Kidney epithelial cell (primary cell): ENCODE measurements at places on chromosomes 3 and 15. TPM values are rescaled to one million over a fixed set of nuclear protein-coding genes. Genes with fewer than 3 reads are reported as not detected.

CAMKV gene
- not detected in 2 replicates for total RNA-seq

MAPKAPK3 gene
- 61.1 and 66.2 TPM in 2 replicates for total RNA-seq

PRTG gene
- total RNA-seq = 7.9 and 9.4 TPM in 2 replicates

CORO2B gene
- total RNA-seq = 17.9 and 19.8 TPM in 2 replicates

NUTM1 gene
- not detected in 2 replicates for total RNA-seq

MEGF11 gene
- total RNA-seq = 0.55 and 0.63 TPM in 2 replicates

MAGEL2 gene
- total RNA-seq = 0.88 and 1.4 TPM in 2 replicates

P2RY12 gene
- total RNA-seq = not detected in 2 replicates

SPINK8 gene
- not detected in 2 replicates for total RNA-seq

EHHADH gene
- total RNA-seq = 5.9 and 9.0 TPM in 2 replicates

EBLN2 gene
- total RNA-seq = 1.1 and 3.1 TPM in 2 replicates

MUC4 gene
- 6.9 and 10.4 TPM in 2 replicates for total RNA-seq

SERPINI2 gene
- not detected in 2 replicates for total RNA-seq

GRK7 gene
- total RNA-seq = not detected in 2 replicates

PCBP4 gene
- 123 and 144 TPM in 2 replicates for total RNA-seq

ATP13A5 gene
- not detected in 2 replicates for total RNA-seq

GOLGA8M gene
- not detected in 2 replicates for total RNA-seq

SLC6A1 gene
- not detected in 2 replicates for total RNA-seq

ATP13A4 gene
- total RNA-seq = 0.42 and 1.6 TPM in 2 replicates

GAP43 gene
- total RNA-seq = 0.07 and 0.21 TPM in 2 replicates

P2RY1 gene
- 0.41 and 0.58 TPM in 2 replicates for total RNA-seq
